Activated effector memory CD4-positive, alpha-beta T cell treated with anti-CD3 and anti-CD28 coated beads, Interleukin-2, amount 50 U/mL, for 16 hours (primary cell): ENCODE measurements at places on chromosomes 2 and 18.
A peak's percentile ranks its signal among the peaks of the same experiment; 100 is the strongest.

DNA sequence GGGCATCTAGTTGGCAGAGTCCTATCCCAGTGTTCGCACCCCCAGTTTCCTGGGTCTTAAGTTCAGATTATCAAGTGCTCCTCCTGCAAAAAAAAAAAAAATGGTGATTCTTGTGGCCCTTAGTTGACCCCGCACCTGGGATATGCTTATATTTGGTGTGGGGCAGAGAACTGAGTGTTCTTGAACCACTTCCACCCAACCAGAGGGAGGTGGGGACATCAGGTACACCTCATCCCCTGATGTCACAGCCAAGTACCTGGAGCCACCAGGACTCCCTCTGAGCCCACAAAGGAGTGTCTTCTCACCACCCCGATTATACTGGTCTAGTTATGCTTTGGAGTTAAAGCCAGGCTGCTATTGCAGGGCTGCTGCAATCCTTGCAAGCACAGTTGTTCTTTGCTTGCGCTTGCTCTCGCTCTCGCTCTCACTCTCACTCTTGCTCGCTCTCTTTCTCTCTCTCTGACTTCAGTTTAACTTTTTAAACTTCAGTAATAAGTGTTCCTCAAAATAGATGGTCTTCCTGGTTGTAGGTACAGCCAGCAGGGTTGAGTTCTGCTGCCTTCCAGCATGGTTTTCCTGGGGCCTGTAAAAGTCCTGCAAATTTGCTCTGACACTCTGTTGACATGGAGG lies 265.7 kb downstream of the NEDD4L start:
- no peak for DNase-seq

GRCh38 chr18:38330573-38330972 lies 765.0 kb upstream of the CELF4 start:
- no peak for DNase-seq

GRCh38 chr18:57445488-57446319 lies 10.5 kb downstream of the ONECUT2 start:
- DNase-seq, result no peak

DNA sequence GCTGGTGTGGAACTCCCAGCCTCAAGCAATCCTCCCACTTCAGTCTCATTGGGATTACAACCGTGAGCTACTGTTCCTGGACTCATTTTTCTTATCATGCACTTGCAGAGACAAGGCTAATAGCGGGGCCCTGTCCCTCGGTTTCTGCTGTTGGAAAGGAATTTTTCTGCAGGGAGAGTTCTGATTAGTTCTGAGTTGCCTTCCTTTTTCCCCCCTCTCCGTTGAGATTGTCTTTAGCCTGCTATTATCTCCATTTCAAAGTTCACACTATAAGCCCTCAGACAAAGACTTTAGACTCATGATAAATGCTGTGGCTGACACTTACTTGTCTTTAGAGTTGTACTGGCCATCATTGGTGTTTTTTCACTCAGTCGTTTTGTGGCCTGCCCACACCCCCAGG lies 97.2 kb downstream of the NCOA1 start:
- no peak for DNase-seq

DNA sequence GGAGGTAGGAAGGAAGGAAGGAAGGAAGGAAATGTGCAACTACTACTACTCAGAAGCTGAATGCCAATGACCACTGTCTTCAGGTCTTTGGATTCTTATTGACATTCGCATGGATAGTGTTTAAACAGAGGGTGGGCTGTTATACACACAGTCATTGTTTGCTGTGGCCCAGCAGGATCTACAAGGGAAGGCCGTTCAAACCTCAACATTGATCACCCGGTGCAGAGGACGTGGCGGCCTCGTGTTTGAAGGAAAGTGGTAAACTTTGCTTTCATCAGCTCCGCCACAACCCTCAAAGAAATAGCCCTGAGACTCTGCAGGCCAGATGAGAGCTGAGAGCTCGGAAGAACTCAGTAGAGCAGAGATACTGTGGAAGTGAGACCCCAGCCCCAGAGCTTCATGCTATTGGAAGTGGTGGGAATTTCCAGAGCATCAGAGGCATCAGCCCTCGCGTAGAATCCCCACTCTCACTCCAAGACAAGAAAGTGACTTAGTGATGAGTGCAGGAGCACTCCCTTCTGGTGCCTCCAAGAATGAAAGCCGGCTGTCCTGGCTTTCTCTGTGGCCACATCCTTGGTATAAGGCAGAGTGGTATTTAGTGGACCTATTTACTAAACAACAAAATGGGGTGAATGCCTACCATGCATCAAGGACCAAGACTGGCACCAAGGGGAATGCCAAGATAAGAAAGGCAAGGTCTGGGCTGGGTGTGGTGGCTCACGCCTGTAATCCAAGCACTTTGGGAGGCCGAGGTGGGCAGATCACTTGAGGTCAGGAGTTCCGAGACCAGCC lies 10.1 kb upstream of the ROCK2 start:
- no peak for DNase-seq

GRCh38 chr18:22637787-22638186 lies 220.1 kb upstream of the CTAGE1 start:
- DNase-seq, result no peak

DNA sequence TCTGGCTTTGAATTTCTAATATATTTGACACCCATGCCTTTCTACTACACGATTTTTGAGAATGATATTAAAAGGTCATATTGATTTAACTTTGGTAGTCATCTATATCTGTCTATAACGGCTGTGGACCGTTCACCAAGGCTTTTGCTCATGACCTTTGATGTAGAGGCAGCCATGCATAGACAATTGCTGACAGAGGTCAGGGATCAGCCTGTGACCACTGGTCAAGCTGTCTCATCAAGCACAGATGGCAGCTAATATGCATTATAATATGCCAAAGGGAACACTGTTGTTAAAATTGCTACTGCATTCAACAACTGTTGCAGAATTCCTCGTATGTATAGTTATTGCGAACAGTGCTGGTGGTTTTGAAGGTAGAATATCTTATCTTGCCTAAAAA lies 323.9 kb upstream of the DSEL start:
- DNase-seq, result no peak

DNA sequence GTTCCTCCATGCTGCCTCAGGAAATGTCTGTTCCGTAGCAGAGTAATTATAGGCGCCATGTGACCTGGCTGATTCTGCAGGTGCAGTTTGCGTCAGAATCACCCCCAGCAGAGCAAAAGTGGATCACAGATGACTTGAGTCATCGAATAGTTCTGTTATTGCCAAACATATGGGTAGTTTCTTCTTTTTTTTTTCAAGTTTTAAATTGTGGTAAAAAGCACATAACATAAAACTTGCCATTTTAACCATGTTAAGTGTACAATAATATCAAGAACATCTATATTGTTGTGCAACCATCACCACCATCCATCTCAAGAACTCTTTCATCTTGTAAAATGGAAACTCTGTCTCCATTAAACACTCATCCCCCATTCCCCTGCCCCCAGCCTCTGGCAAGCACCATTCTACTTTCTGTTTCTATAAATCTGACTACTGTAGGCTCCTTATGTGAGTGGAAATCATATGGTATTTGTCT lies 177.7 kb upstream of the TWIST2 start:
- no peak for DNase-seq

DNA sequence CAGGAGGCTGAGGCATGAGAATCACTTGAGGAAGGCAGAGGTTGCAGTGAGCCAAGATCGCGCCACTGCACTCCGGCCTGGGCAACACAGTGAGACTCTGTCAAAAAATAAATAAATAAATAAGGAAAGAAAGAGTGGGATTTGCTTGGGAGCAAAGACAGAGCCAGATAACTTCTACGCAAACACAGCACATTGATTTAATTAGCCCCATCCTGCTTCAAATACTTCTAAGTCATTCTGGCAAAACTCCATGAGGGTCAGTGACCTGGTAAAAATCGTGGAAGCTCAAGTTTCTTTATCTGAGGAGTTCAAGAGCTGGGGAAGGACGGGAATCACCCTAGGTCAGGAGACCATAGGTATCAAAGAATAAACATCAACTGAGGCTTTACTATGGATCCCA lies 70.6 kb upstream of the TCF7L1 start:
- DNase-seq, result no peak

DNA sequence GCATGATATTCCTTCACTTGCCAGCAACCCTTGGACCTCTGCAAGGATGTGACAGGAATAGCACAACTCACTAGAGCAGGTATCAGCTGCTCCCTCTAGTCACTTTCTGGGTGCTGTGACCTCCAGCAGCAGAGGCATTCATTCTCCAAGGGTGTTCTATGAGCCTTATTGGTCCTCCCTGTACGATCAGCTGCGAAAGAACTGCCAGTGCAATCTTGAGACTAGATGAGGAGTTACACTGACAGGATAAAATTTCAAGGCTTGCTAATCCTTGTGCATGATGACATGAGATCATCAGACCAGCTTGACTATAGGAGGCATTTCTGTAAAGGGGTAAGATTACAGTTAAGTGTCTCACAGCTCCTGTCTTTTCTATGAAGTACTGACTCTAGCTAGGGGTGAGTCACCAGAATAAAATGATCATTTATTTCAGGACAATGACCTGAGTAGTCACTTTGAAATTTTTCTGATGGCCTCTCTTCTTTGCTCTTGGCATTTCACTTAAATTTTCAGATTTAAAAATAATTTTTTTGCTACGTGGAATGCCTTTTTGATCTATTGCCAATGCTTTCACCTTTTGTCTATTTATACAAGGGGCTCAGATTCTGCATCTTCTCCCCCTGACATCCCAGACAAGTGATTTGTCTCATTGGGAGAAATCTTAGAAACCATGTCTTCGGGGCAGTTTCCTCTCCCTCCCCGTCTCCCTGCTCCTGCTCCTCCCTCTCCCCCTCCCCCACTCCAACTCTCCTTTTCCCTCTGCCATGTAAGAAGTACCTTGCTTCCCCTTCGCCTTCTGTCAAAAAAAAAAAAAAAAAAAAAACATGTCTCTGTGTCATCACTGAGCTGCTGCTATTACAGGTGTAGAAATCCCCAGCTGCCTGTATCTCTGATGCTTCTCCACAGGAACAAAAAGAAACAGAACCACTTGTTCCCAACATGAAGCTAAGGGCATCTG lies 49.2 kb upstream of the FRZB start:
- no peak for DNase-seq

GRCh38 chr2:219214141-219214540 lies 4.6 kb downstream of the ABCB6 start:
- no peak for DNase-seq

- DNase-seq, result no peak
Measured at GRCh38 chr2:109591206-109591605, 22.6 kb downstream of the SEPTIN10 start.

- DNase-seq, result peak; percentile 82
Measured at GRCh38 chr2:113240915-113241911, 37.5 kb downstream of the PAX8 start.

- no peak for DNase-seq
Measured at GRCh38 chr2:102421890-102422759, 835 bp upstream of the IL18RAP start.

DNA sequence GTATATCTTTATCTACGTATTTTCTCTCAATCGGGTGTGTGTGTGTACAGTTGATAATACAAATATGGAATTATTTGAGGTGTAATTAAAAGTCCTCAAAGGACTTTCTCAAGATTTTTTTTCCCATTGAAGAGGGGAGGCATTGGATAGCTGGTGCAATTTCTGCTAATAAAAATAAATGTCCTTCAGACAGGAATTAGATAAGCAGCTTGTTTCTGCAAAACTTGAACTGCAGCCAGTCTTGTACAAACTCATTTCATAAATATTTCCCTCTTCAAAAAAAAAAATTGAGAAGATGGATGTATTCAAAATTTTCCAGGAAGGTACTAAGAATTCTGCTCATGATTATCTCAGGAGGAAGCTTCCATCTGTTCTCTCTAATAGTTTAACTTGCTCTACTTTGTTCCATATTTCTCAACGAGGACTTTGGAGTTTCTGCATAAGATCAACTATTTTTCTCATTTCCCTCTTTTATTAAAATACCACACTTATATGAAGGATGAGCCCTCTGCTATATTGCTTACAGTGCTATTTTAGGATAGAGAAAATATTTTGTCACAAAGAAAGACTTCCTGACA lies 33.0 kb upstream of the GLS start:
- DNase-seq, result no peak

GRCh38 chr2:224682134-224682533 lies 34.0 kb downstream of the CCDC195 start:
- no peak for DNase-seq
